ENCODE measurements at places on chromosomes 6 and 20.

DNA sequence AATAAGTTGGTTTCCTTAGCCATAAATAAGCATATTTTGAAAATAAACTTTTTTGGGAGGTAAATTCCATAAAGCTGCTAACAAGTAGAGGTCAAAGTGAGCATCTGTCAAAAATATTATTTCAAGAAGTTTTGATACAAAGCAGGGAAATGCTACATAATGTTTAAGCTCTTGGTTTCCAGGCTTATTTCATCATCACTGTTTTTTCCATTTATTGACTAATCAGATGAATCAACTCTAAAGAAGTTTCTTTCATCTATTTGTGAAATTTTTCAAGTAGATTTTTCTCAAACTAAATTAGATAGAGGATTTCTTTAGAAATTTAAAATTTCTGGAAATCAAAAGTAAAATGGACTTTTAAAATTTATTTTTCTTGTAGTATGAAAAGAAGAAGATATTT is 89.5 kb upstream of the TBX18 start:
- DNase-seq: no peak

DNA sequence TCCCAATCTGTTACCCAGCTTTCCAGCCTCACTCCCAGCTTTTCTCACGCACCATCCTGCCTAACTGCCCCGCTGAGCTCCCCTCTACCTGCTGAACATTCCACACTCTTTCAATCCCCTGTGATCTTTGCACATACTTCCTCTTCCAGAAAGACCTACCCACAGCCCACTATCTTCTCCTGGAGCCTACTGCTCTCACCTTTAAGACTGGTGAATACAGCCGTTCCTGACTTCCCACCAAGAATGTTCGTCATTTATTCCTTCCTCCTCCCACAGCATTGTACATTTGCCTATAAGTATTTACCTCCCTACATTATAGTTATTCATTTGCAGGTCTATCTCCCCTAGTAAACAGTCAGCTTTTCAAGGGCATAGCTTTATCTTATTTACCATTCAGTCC is 61.9 kb upstream of the MBOAT1 start:
- no peak for DNase-seq

GRCh38 chr6:139577763-139578604 is 203.5 kb upstream of the CITED2 start:
- DNase-seq: no peak

DNA sequence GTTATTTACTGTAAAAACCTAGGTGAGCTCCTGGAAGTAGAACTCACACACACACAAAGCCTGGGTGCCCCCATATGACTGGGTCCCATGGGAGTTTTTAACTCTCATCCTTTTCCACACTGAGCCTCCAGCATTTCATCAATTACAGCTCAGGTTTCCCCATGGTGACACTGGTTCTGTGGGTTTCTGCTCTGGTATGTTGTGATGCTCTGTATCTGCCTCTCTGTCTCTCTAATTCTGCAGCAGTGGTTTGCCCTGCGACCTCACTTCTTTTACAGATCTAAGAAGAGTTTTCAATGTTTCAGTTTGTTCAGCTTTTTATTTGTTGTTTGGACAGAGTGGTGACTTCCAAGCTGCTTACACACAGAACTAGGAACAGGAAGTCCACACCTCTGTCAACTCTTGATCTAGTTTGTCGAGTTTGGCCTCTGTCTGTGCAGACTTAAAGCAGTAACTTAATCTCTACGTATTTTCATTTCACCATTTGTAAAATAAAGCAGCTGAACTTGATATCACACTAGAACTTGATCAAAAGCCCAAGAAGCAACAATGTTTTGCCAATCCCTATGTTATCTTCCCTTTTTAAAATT is 554.3 kb downstream of the EPHA7 start:
- no peak for DNase-seq

DNA sequence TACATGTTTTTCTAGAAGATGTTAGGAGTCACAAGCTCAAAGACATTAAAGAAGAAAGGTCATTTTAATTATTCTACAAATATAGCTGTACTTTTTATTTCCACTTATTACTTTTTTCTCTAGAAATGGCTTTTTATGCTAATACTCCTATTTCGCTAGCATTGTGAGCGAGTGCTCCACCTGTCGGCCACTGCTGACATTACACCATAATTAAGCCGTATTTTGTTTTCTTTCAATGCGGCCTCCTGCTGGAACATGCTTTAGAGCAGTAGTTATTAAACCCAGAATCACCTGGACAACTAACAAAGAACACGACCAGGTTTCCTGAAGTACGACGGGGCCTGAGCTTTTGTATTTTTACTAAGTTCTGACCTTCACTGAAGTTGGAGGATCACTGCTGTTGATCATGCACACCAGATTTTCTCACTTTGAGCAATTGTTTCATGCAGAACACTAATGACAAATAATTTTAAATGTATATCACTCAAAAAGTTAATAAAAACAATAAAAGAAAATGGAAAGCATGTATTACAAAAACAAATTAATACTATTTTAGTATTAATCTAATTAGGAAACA is 74.1 kb upstream of the PAK5 start:
- no peak for DNase-seq

Data from bone marrow (tissue), 2 donors.